ENCODE measurements at places on chromosomes 1 and 21. TPM values are rescaled to one million over a fixed set of nuclear protein-coding genes. Genes with fewer than 3 reads are reported as not detected.

Gene CBR3
- total RNA-seq: not detected

DNA sequence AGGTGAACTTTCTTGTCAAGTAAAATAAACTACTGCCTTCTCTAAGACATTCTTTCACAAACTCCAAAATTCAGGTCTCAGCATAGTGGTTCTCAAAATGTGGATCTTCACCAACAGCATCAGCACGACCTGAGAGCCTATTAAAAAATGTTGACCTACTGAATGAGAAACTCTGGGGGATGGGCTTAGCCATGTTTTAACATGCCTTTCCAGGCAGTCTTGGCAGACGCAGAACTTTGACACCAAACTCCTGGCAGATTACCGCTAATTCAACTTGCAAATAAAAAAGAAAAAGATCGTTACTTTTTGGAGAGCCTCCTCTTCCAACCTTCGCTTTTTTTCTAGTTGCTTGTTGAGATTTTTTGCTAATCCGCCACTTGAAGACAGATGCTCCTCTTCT, 35.1 kb downstream of the ARHGAP29 start:
- no peak for DNase-seq

GRCh38 chr1:182752077-182752988, 37.2 kb upstream of the NPL start:
- peak; percentile 10 for DNase-seq

DNA sequence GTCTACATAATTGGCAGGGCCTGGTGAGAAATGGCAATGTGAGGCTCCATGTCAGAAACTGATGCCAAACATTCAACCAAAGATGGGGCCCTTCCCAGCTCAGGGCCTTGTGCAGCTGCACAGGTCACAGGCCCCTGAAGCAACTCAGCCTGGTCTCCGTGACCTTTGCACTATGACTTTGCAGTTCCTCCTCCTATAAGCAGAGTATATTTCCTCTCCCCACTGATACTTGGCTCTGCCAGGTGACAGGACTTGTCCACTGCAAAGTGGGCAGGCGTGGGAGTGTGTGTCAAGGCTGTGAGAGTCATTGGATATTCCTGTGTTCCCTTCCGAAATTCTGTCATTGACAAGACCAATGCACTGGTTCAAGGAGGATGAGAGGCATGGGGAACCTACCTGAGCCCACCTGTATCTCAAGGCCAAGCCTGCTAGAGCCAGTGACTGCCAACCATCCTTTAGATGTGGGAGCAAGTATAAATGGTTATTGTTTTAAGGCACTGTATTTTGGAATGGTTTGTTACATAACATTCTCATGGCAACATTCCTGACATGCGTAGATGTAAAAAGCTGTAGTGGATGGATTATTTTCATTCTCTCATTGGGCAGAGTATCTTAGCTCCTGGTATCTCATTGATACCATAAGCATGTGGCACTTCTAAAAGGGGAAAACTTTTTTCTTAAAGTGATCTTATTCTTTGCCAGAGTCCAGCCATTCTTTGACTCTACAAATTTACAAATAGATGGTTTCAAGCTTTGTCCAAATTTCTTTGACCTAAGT, 75.2 kb downstream of the CNIH3 start:
- DNase-seq: no peak

Gene ANGPTL3
- not detected for total RNA-seq

DNA sequence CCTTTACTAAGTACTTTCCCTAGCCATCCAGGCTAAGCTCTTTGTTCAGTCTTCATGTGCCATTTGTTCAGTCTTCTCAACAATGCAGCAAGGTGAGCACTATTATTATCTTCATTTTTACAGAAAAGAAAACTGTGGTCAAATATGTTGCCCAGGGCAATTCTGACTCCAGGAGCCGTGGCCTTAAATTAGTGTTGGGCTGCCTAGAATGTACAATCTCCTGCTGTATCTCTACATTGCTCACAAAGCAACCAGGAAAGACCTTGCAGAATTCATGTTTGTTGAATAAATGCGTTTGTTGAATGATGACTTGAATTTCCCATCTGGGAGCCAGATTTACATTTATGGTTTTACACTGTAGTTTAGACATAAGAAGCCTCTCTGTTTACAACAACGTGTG, 14.2 kb downstream of the CD101 start:
- no peak for DNase-seq

DNA sequence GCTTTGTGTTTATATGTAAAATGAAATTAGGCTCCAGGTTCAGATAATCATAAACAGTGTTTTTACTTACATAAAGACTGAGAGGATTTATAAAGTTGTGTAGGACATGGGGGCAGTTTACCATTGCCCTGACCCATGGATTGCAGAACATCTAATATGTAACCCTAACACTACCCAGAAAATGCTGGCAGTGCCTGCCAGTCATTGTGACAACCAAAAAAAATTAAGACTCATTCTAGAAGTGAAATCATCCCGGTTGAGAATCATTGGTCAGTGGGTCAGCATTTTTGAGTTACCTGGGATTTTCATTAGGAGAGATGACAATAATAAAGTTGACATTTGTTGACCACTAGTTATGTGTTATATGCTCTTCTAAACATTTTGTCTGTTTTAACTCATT, 31.2 kb upstream of the THEM4 start:
- no peak for DNase-seq

DNA sequence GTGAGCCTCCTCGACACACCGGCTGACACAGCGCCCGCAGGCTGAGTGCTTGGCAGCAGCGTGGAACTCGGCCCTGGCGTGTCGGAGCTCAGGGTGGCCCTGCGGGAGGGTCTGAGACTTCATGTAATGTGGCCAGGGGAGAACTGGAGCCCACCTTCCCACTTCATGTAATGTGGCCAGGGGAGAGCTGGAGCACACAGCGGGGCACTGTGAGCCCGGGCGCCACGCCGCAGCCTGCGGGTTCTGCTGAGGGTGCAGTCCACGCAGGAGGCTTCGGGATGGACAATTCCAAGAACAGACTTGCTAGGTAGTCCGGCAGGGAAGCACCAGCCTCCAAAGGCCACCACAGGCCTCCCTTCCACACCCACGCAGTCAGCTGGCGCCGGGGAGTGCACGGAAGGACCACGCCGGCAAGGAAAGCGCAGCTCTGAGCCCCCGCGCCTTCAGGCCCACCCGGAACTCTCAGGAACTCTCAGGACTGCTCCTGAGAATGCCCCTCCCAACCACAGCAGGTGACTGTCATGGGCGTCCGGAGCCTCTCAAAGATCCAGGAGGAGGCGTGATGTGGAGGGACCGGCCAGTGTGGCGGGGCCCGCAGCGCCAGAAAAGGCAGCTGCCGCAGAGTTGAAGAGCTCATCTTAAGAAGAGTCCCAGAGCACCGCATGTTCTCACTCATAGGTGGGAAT, 19.3 kb upstream of the ADARB1 start:
- DNase-seq: no peak

- DNase-seq: no peak
These were observed 15.4 kb downstream of the BTG2 start for GRCh38 chr1:203320591-203321272.
